Breast epithelium (tissue), 4 donors: ENCODE measurements at places on chromosomes 5 and 9.
A peak's percentile ranks its signal among the peaks of the same experiment; 100 is the strongest.

DNA sequence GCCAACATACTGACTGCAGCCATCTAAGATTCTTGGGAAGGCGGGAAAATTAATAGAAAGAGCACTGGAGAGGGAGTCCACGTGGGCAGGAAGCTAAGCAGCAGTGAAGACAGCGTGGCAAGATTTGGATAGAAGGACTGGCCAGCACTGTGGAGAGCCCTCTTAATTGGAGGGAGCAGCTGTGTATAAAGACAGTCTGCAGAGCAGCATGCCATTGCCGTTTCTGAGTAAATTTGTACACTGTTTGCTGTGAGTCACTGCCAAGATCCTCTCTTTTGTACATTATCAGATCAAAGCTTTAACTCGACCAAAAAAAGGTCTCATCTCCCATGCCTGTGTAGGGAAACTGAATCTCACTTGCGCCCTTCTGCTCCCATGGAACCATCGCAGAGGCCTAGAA, 45.3 kb downstream of the INSYN2B start:
- no peaks in the 10 kb centered on the region for H3K27me3 ChIP-seq
- H3K4me1 ChIP-seq: no peaks in the 10 kb centered on the region
- DNase-seq: no peak
- no peaks in the 10 kb centered on the region for H3K36me3 ChIP-seq
- no peak overlapping the region for H3K4me3 ChIP-seq

DNA sequence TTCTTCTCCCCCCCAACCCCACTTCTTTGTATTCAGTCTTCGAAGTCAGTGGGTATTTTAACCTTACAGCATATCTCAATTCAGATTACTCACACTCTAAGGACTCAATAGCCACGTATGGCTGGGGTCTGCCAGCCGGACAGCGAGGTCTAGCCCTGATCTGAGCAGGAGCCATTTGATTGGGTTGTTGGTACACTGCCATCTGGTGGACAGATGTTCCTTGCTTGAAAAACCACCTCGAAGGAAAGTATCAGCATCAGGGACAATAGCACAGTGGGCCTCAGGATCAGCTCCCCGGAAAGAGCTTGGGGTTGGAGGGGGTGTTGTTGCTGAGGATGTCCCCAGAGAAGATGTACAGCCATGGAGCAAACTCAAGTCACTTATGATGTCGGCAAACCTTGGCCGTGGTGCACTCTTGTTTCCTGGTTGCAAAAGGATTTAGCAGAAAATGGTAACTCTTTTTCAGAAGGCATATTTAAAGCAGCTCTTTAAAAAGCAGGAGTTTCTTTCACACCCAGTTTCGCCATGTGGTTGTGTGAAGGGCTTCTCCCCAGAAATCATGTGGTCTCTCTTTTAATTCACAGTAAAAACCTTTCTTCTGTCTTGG, 31.7 kb upstream of the KCNMB1 start:
- DNase-seq: no peak
- no peaks in the 10 kb centered on the region for H3K27me3 ChIP-seq
- H3K4me1 ChIP-seq: no peaks in the 10 kb centered on the region
- no peak overlapping the region for H3K27ac ChIP-seq
- H3K4me3 ChIP-seq: no peak overlapping the region
- no peaks in the 10 kb centered on the region for H3K36me3 ChIP-seq

- peak overlapping the region; percentile 38 for H3K27ac ChIP-seq
- H3K4me1 ChIP-seq: peaks cover 36% of the 10 kb centered on the region
- no peaks in the 10 kb centered on the region for H3K36me3 ChIP-seq
- DNase-seq: no peak
- H3K4me3 ChIP-seq: no peak overlapping the region
Observed at GRCh38 chr9:90001747-90002146, 396.9 kb downstream of the GADD45G start.

DNA sequence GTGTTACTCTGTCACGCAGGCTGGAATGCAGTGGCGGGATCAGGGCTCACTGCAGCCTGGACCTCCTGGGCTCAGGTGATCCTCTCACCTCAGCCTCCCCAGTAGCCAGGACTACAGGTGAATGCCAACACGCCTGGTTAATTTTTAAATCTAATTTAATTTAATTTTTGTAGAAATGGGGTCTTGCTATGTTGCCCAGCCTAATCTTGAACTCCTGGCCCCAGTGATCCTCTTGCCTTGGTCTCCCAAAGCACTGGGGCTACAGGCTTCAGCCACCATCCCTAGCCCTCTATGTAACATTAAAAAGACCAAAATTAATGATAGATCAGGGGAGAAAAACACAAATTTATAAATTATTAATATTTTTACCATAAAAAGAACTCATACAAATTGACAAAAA, 11.3 kb upstream of the UBAP2 start:
- H3K36me3 ChIP-seq: no peaks in the 10 kb centered on the region
- DNase-seq: no peak
- H3K27me3 ChIP-seq: no peaks in the 10 kb centered on the region
- no peak overlapping the region for H3K4me3 ChIP-seq

GRCh38 chr9:115098226-115098965, 19.6 kb downstream of the TNC start:
- no peak overlapping the region for H3K27ac ChIP-seq
- H3K27me3 ChIP-seq: no peaks in the 10 kb centered on the region

DNA sequence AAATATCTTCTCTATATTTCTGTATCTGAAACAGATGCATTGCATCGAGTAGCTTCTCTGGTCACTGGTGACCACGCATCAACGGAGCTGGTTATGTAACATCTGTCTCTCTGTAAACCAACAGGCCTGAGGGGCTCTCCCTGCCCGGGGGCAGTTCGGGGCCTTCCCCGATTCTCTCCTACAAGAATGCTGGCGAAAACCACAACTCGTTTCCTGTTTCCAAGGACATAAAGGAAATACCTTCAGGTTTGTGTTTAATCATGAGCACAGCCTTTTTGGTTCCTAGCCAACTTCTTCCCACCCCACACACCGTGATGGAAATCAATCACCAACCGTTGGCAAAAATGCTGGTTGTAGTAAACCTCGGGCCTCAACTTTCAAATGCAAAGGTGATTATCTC, 25.1 kb downstream of the GDNF start:
- H3K4me1 ChIP-seq: no peaks in the 10 kb centered on the region
- H3K36me3 ChIP-seq: no peaks in the 10 kb centered on the region
- no peak for DNase-seq
- no peak overlapping the region for H3K4me3 ChIP-seq
- no peak overlapping the region for H3K27ac ChIP-seq
- no peaks in the 10 kb centered on the region for H3K27me3 ChIP-seq

GRCh38 chr9:127185931-127186781, 63.7 kb upstream of the ANGPTL2 start:
- no peak overlapping the region for H3K4me3 ChIP-seq
- H3K4me1 ChIP-seq: no peaks in the 10 kb centered on the region
- peak; percentile 53 for DNase-seq
- peak overlapping the region; percentile 96 for H3K27ac ChIP-seq
- no peaks in the 10 kb centered on the region for H3K36me3 ChIP-seq

- no peak overlapping the region for H3K4me3 ChIP-seq
- H3K27me3 ChIP-seq: no peaks in the 10 kb centered on the region
- no peaks in the 10 kb centered on the region for H3K4me1 ChIP-seq
- no peaks in the 10 kb centered on the region for H3K36me3 ChIP-seq
- H3K27ac ChIP-seq: no peak overlapping the region
- no peak for DNase-seq
Observed at GRCh38 chr5:142046191-142046590, 33.4 kb upstream of the GNPDA1 start.

GRCh38 chr9:90141723-90142122, 500.9 kb downstream of the DIRAS2 start:
- no peaks in the 10 kb centered on the region for H3K27me3 ChIP-seq
- no peaks in the 10 kb centered on the region for H3K4me1 ChIP-seq

DNA sequence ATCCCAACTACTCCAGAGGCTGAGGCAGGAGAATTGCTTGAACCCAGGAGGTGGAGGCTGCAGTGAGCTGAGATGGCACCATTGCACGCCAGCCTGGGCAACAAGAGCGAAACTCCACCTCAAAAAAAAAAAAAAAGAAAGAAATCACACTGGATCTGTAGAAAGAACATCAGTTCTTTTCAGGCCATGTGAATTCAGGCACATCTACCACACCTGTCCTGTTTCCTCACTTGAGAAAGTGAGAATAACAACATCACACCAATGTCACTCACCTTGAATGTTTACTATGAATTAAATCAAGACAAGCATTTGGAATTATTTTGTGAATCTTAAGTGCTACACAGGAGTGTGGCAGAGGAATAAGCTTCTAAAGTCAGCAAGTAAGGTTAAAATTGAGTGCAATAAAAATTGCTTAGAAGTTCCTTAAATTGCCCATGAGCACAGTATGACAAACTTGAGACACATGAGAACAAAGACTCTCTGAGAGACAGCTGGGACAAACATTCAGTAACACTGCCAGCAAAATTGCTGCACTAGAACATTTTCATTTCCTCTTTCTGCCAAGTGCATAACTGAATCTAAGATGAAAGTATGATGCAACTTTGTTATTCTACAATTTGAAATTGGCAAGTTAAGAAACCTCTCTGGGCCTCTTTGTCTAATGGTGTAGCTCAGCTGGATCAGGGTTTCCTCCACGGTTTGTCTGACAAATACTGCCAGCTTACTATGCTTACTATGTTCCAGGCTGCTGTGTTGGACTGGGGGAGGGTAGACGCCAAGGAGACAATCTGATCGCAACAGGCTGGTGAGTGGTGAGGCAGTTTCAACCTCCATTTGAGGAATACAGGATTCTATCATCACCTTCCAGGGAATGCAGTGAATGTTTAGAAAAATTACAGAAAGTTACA, 1.9 kb upstream of the RIC1 start:
- peak overlapping the region; percentile 94 for H3K27ac ChIP-seq
- peak overlapping the region; percentile 96 for H3K4me3 ChIP-seq
- H3K27me3 ChIP-seq: no peaks in the 10 kb centered on the region
- no peaks in the 10 kb centered on the region for H3K36me3 ChIP-seq

DNA sequence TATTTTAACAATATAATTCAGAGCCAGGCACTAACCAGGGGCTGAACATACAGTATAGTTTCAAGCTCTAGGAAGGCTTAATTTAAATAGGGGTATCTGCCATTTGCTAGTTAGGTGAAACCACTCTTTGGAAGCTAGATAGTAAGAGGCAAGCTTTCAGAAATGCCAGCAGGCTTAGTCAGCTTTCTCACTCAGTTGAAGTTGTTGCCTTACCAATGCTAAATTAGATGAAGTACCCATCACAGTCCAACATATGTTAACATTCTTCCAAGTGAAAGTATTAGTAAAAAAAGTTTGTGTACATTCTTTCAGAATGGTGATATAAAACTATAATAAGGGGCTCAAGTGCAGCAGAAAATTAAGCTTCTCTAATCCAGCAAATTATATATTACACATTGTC, 215.0 kb downstream of the CNTLN start:
- no peaks in the 10 kb centered on the region for H3K4me1 ChIP-seq
- H3K27me3 ChIP-seq: no peaks in the 10 kb centered on the region
- DNase-seq: no peak
- no peak overlapping the region for H3K27ac ChIP-seq
- no peak overlapping the region for H3K4me3 ChIP-seq
- H3K36me3 ChIP-seq: peaks cover 4% of the 10 kb centered on the region

GRCh38 chr5:51731421-51732029, 348.3 kb downstream of the ISL1 start:
- no peaks in the 10 kb centered on the region for H3K36me3 ChIP-seq
- no peak for DNase-seq
- no peaks in the 10 kb centered on the region for H3K4me1 ChIP-seq
- no peak overlapping the region for H3K4me3 ChIP-seq

DNA sequence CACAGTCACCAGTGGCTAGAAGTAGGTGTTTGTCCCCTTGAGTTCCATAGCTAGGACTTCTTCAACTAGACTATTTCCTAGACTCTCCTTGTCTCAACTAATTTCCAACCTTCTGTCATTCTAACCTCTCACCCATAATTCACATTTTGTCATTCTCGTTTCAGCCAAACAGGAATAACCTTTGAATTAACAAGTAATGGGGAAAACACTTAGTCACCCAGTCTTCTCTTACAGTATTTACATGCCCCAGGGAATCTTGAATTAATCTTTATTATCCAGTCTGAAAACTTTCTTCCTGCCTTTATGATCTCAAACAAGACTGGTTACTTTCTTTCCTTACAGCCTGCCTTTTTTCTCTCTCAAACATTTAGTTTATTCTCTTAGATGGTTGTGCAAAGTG, 63.3 kb upstream of the RUSC2 start:
- H3K4me3 ChIP-seq: no peak overlapping the region
- DNase-seq: no peak
- H3K27me3 ChIP-seq: no peaks in the 10 kb centered on the region
- H3K27ac ChIP-seq: no peak overlapping the region
- H3K36me3 ChIP-seq: no peaks in the 10 kb centered on the region
- H3K4me1 ChIP-seq: no peaks in the 10 kb centered on the region

GRCh38 chr5:39161578-39161977, 57.8 kb downstream of the FYB1 start:
- no peaks in the 10 kb centered on the region for H3K4me1 ChIP-seq
- no peak overlapping the region for H3K4me3 ChIP-seq
- H3K27ac ChIP-seq: no peak overlapping the region
- H3K36me3 ChIP-seq: no peaks in the 10 kb centered on the region
- no peaks in the 10 kb centered on the region for H3K27me3 ChIP-seq
- no peak for DNase-seq

DNA sequence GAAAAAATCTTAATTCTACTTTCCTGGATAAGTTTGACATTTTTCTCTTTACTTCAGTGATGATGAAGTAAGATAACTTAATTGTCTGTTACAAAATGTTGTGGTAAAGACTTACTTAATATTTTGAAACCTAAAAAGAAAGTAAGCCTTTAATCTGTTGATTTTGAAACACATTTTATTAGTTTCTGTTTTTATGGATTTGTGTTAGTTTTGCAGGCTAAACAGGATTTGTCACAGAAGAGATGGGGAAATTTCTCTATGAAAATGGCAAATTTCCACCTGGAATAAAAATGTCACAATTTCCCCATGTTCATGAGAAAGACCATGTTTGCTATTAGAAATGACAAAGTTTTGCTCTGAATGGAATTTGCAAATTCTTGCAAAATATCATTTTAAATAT, 237.1 kb downstream of the RFX3 start:
- H3K4me3 ChIP-seq: no peak overlapping the region
- H3K27ac ChIP-seq: no peak overlapping the region
- H3K27me3 ChIP-seq: no peaks in the 10 kb centered on the region
- no peaks in the 10 kb centered on the region for H3K4me1 ChIP-seq
- H3K36me3 ChIP-seq: no peaks in the 10 kb centered on the region
- no peak for DNase-seq

GRCh38 chr9:72486594-72486955, 34.8 kb upstream of the TMC1 start:
- H3K4me1 ChIP-seq: no peaks in the 10 kb centered on the region
- H3K27ac ChIP-seq: no peak overlapping the region
- H3K27me3 ChIP-seq: no peaks in the 10 kb centered on the region

DNA sequence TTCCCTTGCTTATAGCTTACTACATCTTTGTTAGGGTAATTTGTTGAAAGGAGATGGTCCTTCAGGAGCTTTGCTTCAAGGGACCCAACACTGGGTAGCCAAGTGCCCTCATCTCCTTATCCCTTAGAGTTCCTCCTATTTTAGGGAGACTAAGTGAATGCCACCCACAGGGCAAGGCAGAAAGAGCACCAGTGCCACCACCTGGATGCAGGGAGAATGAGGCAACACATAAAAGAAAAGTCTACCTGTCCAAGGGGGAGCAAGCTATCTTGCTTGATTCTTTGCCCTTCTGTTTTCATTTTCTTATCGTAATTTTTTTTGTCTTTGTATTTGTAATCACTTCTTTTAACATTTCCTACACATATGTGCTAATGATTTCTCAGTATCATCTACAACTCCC, 205.5 kb downstream of the NPR3 start:
- no peaks in the 10 kb centered on the region for H3K27me3 ChIP-seq
- no peaks in the 10 kb centered on the region for H3K4me1 ChIP-seq
- H3K4me3 ChIP-seq: no peak overlapping the region
- no peak overlapping the region for H3K27ac ChIP-seq
